Right cardiac atrium (tissue), 5 donors: ENCODE measurements at places on chromosomes 12 and 14.

DNA sequence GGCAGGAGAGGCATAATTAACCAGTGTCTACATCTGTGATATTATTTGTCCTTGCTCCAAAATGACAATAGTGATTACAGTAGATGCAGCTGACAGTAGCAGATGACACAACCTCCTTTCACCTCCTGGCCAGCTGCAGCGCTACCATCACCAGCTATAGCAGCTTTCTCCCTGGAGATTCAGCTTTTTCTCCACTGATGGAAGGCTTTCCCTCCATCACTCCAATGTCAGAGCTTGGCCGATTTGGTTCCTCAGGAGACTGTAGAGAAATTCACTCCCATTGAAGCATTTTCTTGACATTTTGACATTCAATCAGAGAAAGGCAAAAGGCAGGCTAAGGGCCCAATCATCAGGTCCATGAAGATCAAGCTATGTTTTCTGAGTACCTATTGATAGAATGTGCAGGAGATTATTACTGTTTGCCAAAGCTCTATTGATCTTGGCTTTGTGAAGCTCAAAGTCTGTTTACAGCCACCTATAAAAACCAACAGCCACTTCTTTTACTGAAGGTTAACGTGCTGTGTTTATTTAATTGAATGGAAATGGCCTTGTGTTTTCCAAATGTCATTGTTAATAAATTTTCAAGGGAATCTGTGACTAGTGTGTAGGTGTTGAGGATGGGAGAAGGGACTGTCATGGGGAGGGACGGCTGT, 785.1 kb downstream of the DIO2 start:
- DNase-seq, result no peak

DNA sequence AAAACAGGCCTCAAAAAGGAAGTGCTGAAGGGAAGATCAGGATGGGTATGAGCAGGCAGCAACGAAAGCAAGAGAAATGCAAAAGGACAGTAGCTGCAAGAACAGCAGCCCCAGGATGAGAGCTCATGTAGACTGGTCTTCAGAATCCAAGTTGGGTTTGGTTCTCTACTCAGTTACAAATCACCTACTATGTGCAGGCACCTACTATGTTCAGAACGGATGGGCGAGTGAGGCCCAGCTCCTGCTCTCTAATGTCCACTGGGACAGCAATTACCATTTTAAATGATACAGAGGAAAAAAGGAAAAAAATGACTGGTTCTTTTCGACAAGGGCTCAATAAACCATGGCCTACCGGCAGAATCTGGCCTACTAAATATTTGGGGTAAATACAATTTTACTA, 88.5 kb downstream of the RBM19 start:
- no peak for DNase-seq

DNA sequence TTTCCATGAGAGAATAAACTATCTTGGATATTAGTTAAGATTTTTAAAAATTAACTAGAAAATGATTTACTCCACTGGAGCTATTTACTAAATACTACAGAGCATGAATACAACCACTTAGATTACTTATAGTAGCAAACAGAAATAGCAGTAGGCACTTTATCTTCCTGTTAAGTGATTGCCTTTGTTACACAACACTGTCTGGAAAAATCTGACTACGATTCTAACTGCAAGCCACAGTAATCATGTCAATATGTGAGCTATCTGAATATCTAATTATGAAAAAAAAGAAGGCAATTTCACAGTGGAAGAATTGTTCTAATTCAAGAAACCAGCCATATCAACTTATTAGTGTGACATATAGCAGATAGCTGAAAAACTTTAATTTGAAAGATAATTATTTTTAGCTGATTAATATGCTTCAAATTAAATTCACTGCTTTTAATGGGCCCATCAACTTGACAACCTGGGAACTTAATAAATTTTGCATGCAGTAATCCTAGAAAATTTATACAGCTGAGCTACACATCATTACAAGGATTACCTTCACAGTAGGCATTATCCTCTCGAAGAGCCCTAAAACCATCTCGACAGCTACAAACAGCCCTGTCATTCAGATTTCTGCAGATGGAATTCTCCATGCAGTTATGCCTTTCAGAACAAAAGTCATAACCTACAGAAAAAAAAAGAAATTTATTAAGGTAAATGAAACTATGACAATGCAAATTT, 172.8 kb downstream of the NELL2 start:
- DNase-seq, result no peak

DNA sequence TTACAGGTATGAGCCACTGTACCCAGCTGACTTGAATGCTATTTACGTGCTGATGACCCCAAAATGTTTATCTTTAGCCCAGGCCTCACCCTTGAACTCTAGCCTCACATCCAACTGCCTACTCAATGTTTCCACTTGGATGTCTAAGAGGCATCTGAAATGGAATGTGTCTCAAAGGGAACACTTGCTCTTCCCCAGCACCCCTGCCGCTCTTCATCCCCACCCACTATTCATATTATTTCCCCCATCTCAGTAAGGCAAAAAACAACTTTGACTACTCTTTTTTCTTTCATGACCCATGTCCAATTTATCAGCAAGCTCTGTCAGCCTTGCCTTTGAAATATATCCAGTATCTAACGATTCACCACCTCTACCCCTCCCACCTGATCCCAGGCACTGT, 204.6 kb downstream of the PAWR start:
- DNase-seq, result no peak

DNA sequence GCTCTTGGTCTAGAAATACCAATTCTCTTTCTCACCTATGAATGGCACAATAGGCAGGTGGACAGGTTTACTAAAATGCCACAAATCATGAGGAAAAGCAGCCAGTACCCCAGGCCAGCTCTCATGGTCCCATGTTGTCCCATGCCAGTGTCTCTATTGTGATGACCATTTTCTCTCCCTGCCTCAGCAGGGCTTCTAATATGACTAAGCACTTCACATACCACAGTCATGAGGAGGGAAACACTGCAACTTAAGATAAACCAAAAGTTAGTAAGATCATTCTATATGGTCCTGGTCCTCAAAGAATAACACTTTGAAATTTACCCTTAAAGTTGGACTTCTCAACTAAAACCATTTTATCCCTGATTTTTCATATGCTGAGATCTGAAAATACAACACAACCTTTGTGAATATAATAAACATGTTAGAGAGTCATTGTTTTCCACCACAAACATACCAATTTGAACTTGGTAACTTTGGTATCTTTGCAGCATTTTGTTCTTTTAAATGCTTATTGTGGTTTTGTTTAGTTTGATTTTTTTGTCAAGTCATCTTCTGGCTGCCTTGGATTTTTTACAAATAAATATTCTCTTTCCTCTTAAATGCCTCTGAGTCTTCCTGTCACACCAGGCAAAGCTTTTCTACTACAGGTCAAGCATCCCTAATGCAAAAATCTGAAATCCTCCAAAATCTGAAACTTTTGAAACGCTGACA, 3.6 kb downstream of the TTC5 start:
- DNase-seq, result no peak

GRCh38 chr12:11164384-11164783, 6.6 kb upstream of the SMIM10L1 start:
- no peak for DNase-seq

DNA sequence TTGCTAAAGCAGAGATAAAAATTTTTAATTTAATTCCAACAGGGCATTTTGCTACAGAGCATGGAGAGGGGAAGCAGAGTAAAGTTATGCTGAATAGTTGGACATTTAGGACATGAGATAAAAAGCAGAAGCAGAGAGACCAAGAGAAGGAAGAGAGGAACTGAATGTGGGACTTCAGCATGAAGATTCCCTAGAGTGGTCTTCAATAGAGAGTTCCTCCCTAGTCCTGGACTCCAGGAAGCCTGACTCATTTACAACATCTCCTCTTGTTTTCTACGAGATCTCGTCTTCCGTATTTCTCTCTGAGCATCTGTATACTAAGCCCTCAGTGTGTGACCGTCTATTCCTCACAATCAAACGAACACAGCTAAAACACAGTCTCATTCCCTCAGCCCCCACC, 35.2 kb upstream of the IFT81 start:
- DNase-seq, result no peak

GRCh38 chr14:20714593-20715250, 26.2 kb downstream of the ANG start:
- DNase-seq, result peak; percentile 90

GRCh38 chr12:1993871-1994371, 10.3 kb downstream of the DCP1B start:
- DNase-seq, result no peak

GRCh38 chr14:73167727-73168126, 31.4 kb downstream of the PSEN1 start:
- DNase-seq, result no peak

- no peak for DNase-seq
Measured at GRCh38 chr14:44529026-44529425, 21.9 kb upstream of the FSCB start.

GRCh38 chr12:111224186-111225066, 144.5 kb downstream of the PHETA1 start:
- DNase-seq, result no peak

- no peak for DNase-seq
Measured at GRCh38 chr12:6450091-6450868, 1.6 kb upstream of the TAPBPL start.

DNA sequence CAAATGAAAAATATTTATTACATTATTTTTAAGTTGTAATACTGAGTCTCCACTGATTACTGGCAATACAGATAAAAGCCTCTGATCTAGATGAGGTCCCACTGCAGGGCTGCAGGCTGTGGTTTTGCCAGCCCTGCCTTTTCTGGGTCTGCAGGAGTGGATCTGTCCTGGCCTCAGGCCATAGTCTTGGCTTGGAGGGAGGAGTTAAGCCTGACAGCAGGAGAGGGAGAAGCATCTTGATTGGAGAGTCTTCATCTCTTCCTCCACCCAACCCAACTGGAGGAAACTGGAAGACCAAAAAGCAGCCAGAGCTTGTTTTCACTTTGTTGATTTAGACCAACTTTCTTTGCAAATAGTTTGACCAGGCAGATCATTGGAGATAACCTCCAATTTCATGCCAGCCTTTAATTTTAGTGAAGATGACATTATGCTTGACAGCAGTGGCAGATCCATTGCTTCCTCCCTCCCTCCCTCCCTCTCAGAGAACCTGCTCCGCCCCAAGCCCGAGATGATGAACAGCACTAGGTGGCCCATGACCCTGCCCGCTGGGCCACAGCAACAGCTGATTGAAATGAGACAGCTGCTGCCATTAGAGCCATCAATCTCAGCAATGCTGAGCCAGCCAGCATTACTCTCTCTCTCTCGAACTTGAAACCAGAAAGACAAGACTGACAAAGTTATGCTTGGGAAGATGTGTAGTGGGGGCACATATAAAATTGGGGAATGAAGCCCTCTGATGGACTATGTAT, 222.4 kb downstream of the GLT1D1 start:
- no peak for DNase-seq

GRCh38 chr12:129119537-129119936, 266.3 kb downstream of the GLT1D1 start:
- DNase-seq, result no peak

- DNase-seq, result no peak
Measured at GRCh38 chr12:61993734-61994345, 266.4 kb upstream of the USP15 start.

GRCh38 chr14:95134304-95134933, 22.9 kb downstream of the DICER1 start:
- DNase-seq, result no peak

- DNase-seq, result no peak
Measured at GRCh38 chr14:92481811-92482555, 31.6 kb upstream of the RIN3 start.

- no peak for DNase-seq
Measured at GRCh38 chr14:45212231-45212630, 40.8 kb downstream of the MIS18BP1 start.

- DNase-seq, result peak; percentile 54
Measured at GRCh38 chr14:64225151-64225757, 68.9 kb downstream of the ESR2 start.

GRCh38 chr14:36485773-36486172, 34.3 kb downstream of the NKX2-1 start:
- no peak for DNase-seq

DNA sequence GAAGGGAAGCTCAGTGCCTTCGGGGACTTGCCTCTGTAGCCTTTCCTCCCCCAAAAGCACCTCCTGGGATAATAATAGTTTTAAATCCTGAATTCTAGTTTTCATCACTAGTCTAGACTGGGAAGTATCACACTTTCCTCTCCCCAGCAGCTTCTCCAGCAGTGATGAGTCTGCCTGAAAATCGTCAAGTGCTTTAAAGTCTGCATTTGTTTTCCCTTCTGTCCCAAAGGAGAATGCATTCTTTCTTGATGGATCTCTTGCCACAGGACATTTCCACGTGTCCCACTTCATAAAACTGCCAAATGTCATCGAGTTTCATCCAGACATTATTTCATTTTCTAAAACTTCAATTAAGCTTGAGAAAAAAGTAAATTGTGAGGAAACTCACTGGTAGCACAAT, 15.0 kb downstream of the CSRP2 start:
- DNase-seq, result no peak

- DNase-seq, result no peak
Measured at GRCh38 chr12:26032290-26032689, 73.8 kb downstream of the RASSF8 start.

DNA sequence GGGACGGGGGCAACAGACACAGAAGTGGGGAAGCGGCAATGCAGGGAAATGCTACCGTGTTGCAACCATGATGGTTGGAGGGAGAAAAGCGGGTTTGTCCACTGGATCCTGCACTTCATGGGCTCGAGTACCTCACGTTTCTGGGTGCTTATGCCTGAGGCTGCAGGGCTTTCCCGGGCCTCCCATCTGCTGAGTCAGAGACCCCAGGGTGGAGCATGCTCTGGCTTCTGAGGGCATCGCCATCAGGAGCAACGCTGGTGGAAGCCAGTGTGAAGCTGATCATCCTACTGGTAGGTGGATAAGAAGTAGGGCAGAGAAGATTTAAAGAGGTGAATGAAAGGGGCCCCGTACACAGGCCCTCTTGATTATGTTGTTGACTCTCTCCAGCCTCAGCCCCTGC, 5.0 kb upstream of the ADGRD1 start:
- DNase-seq, result no peak

- DNase-seq, result no peak
Measured at GRCh38 chr12:85357609-85358008, 77.6 kb downstream of the ALX1 start.

DNA sequence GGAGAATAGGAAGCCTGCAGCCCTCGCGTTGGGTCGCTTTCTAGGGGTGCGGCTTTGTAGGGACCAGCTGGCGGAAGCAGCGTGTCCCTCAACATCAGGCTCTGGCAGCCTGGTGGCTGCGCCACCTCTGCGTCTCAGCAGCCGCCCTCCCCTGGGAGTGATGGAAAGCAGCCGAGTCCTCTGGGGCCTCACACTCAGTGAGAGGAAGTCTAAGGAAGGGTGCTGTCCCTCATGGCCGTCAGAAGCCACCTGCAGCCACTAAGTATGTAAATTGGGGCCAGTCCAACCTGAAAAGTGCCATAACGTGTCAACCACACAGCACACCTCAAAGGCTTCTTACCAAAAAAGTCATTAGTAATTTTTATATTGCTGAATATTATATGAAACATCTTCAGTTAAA, 80.3 kb downstream of the WDR20 start:
- no peak for DNase-seq
